RKO (cell line): ENCODE measurements at places on chromosomes 3 and 15.

DNA sequence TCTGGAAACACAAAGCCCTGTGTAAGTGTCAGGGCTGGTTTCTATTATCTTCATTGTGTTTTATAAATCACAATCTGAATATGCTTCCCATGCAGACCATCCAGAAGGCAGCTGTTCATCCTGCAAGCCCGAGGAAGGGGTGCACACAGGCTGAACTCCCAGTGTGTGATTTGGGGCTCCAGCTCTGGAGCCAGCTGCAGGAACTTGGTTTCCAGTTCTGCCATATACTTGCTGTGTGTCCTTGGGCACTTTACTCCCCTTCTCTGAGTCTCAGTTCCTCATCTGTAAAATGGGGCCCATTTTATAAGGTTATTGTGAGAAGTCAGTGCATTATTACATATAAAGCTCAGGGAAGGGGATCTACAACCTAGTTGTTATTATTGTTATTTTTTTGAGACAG, 22.6 kb downstream of the CYP8B1 start:
- DNase-seq: no peak

DNA sequence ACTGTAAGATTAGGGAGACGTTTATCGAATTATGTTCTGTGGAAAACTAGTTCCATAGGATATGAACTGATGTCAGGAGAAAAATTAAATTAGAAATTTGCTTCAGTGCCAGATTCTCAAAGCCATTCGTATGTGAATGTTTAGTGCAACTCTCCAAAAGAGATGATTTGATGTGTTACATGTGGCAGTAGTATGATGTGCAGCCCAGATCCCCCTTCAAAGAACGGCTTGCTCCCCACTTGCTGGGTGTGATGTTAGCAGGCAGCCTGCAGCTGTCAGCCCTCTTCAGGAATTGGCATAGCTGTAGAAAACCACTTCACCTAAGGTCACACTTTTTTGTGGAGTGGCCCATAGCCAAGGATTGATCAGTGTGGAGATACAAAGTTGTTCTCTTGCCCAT, 127.0 kb upstream of the CCDC54 start:
- no peak for DNase-seq

DNA sequence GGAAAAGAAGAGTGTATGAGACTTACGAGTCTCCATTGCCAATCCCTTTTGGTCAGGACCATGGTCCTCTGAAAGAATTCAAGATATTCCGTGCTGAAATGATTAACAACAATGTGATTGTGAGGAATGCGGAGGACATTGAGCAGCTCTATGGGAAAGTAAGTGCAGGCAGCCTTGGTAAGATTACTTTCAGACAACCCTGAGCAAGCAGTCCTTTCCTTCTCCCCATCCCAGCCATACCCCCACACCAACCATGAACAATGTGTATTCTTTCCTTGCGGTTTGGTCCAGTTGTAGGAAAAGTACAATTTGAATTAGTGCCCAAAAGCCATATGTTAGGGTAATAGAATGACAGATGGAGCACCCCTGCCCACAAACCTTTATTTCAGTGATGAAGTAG, 5.6 kb downstream of the TSEN2 start:
- no peak for DNase-seq

DNA sequence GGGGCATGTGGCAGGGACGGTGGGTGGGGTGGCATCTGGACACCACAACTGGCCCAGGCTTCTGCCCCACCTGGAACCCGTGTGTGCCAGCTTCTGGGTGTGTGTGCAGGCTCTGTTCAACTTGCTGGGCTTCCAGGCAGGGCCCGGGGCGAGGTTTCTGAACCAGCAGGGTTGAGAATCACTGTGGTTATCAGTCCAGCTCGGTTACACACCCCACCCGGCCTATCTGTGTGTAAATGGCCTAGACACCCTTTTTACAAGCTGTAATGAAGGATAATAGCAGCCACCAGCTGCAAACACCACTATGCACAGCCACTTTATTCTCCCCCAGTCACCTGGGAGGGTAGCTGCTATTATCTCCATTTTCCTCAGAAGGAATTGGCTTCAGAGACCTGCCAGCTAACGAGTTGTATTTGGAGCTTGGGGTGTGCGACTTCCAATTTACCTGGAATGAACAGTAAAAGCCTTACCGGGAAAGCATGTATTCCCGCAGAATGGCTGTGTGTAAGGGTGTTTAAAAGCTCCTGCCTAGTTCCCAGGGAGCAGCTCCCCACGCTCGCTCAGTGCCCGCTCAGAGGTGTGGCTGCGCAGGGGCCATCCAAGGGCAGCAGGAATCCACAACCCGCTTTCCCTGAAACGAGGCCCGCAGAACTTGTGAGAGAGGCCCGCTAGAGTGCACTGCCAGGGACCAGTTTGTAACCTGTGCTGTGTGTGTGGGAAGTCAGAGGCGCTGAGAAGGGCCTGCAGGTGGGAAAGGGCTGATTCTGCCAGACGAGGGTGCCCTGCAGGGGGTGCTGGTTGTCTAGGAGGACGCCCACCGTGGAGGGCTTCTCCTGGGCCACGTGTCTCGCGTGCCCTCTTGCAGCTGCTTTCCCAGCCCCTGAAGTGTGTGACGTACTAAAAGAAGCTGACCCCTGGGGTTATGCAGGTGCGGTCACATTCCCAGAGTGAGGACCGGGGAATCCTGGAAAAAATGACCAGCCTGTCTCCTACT, 83.5 kb downstream of the C3orf70 start:
- DNase-seq: no peak

DNA sequence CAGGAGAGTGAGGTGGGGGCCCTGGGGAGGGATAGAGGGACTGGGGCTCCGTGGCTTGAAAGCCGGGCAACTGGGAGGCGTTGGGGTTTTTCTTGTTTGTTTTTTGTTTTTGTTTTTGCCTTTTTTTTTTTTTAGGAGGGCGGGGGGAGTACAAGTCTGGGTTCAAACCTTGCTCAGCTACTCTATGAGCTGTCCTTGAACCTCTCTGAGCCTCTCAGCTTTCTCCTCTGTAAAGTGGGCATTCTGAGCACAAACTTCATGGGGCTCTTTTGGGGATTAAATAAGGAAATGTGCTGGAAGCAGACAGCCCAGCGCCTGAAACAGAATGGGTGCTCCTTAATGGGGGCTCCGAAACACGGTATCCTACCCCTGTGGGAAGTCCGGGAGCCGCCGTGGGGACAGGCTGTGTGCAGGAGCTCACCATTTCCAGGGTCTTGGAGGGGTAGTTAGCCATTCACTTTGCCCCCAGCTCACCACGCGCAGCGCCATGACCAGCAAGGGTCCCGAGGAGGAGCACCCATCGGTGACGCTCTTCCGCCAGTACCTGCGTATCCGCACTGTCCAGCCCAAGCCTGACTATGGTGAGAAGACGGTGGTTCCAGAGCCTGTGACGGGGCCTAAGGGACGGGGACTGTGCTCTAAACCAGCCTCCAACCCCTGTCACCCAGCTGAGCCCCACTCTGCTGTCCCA, 388 bp downstream of the ACY1 start:
- no peak for DNase-seq

- DNase-seq: no peak
These were observed 16.2 kb downstream of the TERC start for GRCh38 chr3:169748670-169749069.

- DNase-seq: no peak
These were observed 103.1 kb upstream of the BCL6 start for GRCh38 chr3:187848401-187848800.

GRCh38 chr15:26662283-26662682, 110.6 kb downstream of the GABRB3 start:
- DNase-seq: no peak

DNA sequence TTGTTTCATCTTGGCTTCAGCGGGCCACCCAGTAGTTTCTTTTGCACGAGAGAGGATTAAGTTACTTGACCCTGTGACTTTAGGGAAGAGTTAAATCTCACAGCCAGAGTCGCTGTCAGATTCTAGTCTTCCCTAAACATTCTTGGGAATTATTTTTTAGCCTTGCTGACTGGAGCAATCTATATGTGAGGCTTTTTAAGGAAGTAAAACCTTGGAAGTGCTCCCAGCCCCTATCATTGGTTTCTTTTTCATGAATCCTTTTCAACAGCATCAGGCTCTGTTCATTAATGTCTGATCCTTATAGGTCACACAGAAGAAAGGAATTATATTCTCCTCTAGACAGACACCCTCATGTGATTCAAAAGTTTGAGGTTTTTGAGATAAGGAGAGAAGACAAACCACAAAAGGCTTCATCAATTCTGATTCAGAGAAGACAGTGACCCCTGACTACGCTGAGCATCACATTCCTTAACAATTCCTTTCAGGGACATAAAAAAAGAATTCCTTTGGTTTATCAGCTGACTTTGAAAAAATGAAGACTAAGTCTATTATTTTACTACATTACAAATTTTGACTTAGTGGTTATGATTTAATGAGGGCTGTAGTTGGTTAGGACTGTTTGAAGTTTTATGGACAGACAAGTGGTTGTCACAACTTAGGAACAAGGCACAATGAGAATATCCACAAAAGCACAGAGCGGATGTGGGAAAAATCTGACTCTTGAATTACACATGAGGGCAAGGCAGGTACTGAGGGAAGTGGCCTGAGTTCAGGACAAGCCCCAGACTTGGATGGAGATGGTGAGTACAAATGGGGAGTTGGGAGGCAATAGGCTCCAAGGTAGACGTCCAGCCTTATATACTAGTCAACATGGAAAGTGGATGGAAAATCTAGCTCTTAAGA, 171.1 kb upstream of the STT3B start:
- DNase-seq: no peak

DNA sequence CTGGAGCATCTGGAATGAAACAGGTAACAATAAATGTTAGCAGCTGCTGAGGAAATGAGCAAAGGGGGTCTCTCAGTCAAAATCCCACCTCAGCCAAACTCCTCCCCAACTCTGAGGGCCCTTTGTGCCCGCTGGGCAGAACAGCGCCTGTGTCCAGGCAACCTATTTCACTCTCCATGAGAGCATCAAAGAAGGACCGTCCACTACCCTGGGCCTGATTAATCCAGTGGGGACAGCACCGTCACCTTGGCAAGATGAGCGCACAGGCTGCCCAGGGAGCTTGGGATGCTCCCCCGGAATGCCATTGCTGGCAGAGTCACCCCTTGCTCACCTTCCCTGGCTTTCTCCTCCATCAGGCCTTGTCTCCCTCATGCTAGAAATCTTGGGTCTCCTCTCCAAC, 97.4 kb upstream of the HACD2 start:
- no peak for DNase-seq

DNA sequence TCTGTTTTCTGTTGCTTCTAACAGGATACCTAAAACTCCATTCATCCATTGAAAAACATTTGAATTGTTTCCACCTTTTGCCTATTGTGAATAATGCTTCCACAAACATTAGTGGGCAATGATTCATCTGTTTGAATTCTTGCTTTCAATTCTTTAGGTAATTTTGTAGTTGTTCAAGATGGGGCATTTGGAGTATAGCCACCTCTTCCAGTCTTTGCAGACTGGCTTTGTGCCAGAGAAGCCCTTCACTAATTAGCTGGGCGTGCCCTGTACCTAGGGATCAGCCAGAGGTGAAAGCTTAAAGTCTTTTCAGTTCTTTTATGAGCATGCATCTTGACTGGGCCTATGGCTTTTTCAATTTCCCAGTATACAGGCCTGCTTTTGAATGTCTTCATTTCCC, 10.9 kb downstream of the RTP1 start:
- no peak for DNase-seq

DNA sequence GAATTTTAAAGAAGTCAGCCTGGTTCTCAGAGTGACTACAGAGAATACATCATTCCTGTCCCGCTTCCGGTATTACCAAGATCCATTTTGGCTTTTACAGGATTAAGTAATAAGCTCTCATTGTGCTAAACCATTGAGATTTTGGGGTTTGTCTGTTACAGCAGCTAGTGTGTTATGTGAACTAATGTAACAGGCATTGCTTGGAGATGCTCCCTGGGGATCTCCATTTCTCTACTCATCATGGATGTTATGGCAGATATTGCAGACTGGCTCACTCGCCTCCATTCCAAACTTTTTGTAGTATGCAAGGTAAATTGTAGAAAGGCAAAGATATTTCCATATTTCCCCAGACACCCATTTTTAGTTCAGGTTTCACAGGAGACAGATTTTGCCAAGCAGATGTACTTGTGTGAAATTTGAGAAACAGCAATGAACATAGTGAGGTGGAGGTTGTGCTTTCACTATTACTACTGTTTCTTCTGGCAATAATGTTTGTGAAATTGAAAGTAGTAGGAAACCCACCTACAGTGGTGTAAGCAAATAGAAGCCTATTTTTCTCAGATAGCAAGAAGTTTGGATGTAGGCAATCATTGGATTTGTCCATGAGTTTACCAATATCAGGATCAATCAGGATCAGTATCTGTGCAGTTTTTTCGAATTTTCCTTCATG, 177.1 kb upstream of the GALNT15 start:
- DNase-seq: no peak

DNA sequence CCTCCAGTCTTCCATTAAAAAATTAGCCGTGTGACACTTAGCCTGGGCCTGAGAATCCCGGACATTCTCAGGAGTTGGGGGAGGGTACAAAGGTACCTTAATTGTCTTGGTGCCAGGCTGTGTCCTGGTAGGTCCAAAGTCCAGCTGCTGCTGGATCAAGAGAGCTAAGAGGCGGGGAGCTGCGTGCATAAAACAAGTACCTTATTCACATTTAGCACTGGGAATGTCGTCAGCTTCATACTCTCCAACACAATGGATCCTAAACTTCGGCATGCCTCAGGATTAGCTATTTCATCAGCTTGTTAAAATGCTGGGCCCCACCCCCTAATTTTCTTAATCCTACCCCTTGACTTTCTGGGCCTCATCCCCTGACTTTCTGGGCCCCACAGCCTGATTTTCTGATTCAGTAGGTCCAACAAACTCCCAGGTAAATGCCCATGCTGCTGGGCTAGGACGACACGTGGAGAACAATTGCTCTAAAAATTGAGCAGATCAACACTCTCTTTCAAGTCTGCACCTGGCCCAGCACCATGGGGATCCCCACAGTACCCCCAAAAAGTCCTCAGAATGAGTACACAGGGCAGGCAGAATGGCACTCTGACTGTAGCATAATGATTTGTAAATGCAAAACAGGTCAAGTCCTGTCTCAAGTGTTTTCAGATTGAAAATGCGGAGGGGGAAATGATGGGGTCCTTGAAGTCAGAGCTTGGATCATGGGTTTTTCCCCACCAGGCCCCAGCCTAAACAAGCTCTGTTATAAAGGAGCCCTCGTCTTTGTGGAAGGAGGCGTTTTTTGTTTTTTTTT, 5.6 kb upstream of the AEN start:
- DNase-seq: no peak

- peak; percentile 23 for DNase-seq
These were observed 33.9 kb upstream of the CDCP1 start for GRCh38 chr3:45180051-45180450.

- peak; percentile 8 for DNase-seq
These were observed 440.0 kb upstream of the PROK2 start for GRCh38 chr3:72224804-72225509.

DNA sequence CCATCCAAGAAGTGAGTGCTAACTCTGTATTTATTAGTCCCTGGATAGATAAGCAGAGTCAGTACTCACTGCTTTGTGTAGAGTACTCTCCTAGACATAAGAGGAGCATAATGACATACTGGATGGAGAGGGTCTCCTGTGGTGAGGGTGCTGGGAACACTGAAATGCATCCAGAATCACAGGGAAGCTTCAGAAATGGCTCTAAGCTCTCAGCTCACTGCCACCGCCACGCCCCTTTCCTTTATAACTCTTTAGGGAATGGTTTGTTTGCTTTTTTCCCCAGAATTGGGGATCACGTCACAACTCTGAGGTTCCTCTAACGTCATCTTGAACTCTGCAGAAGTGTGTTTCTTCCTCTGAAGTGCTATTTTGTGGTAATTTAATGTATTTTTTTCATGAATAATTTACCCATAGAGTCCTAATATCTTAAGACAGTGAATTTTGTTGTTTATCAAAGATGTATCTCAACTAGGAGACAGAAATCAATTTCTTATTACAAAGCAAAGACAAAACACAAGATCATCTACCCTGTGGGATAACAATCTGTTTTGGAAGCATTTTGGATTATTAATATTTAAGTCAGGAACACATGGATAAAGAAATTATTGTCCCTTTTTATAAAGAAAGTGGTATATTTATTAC, 154.6 kb downstream of the PTPRG start:
- no peak for DNase-seq
